ENCODE measurements at places on chromosomes 1 and 21.
A peak's percentile ranks its signal among the peaks of the same experiment; 100 is the strongest.

DNA sequence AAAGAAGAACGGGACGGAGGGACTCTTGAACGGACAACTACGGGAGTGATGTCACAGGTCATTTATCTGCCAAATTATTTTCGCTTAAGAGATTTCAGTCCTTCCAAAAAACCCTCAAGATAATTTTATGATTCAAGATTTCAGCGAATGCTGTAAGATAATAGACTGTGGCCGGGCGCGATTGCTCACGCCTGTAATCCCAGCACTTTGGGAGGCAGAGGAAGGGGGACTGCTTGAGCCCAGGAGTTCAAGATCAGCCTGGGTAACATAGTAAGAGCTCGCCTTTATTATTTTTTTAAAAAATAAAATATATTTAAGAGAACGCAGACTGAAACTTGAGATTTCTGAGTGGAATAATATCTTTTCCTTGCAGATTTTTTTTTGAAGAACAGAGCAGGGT, 609 bp downstream of the RWDD2B start:
- no peak for DNase-seq

GRCh38 chr1:213104604-213105003, 53.6 kb downstream of the RPS6KC1 start:
- no peak for DNase-seq

GRCh38 chr1:207844371-207844770, 66.6 kb downstream of the CD34 start:
- DNase-seq, result no peak

DNA sequence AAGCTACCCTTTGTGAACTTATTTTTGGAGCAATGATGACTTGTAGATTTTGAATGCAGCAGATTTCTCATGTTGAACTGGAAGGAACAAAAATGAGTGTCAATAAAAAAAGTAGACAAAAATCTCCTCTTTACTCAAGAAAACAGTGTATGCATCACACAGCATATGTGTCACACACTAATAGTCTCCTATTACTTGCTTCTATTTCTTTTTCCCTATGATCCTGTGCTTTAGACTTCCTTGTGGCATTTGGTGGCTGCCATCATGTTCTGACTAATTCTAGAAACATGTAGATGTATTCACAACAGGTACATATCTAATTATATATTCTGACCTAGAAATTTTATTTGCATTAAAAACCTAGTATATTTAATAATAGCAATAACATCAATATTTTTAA, 14.3 kb downstream of the RC3H1 start:
- no peak for DNase-seq

DNA sequence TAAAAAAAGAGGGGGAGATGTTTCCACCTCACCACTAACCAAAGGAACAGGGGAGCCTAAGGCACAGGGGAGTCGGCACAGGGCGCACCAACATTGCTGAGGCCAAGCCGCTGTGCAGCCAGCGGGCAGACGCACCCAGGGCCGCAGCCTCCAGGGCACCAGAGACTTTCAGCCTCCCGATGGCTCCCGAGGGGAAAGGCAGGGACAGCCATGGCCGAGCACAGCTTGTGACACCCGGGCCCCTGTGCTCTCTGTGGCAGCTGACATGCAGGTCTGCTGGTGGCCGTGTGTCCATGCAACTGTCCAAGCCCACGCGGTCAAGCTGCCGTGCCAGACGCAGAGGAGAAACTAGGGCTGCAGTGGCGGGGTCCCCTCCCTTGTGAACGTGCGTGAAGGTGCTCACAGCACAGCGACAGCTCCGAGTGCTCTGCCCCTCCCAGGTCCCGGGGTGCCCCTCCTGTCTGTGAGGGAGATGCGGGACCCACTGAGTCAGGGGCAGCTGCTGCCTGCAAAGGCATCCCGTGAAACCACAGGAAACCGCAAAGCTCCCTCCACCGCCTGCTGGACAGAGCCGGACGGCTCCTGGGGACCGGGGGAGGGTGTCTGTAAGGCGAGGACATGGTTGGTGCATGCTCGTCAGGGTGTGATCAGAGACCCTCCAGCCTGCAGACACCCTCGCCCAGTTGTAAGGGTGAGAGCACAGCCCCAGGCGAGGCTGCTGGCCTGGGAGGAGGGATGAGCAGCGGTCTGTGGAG, 2.5 kb downstream of the KRTAP10-11 start:
- DNase-seq, result no peak

DNA sequence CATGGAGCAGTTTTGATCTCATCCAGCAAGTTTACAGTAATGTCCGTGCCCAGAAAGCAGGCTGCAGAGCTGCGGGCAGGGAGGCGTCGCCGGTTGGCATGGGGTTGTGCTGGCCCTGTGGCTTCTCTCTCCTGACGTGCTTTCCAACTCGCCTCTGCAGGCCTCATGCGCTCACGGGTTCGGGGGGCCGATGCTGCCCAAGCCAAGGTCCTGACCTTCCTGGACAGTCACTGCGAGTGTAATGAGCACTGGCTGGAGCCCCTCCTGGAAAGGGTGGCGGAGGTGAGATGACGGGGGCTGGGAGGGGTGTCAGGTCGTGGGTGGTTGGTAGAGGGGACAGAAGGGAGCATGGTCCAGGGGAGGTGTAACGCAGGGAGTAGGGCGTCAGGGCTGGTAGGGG, 176.1 kb downstream of the GALNT2 start:
- no peak for DNase-seq

GRCh38 chr1:24954022-24954421, 23.9 kb upstream of the RUNX3 start:
- DNase-seq, result no peak

DNA sequence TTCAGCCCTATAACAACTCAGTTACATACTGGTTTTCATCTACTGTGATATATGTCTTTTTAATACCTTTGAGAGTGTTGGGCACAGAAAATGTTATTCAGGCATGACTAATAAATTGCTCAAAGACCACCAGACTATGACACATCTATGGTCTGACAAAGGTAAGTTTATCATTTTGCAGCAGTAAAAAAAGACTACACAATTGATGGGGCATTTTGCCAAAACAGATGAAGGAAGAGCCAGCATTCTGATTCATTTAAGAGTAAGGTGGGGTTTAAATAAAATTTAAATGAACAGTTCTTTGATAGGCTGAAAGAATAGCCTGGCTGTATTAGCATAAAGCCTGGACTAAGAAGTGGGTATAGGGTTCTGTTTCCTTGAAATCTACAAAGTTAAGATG, 8.8 kb upstream of the RNPC3 start:
- DNase-seq, result no peak

- DNase-seq, result no peak
Measured at GRCh38 chr1:211335522-211336157, 9.0 kb downstream of the TRAF5 start.

- DNase-seq, result no peak
Measured at GRCh38 chr1:36879613-36880012, 154.7 kb downstream of the GRIK3 start.

DNA sequence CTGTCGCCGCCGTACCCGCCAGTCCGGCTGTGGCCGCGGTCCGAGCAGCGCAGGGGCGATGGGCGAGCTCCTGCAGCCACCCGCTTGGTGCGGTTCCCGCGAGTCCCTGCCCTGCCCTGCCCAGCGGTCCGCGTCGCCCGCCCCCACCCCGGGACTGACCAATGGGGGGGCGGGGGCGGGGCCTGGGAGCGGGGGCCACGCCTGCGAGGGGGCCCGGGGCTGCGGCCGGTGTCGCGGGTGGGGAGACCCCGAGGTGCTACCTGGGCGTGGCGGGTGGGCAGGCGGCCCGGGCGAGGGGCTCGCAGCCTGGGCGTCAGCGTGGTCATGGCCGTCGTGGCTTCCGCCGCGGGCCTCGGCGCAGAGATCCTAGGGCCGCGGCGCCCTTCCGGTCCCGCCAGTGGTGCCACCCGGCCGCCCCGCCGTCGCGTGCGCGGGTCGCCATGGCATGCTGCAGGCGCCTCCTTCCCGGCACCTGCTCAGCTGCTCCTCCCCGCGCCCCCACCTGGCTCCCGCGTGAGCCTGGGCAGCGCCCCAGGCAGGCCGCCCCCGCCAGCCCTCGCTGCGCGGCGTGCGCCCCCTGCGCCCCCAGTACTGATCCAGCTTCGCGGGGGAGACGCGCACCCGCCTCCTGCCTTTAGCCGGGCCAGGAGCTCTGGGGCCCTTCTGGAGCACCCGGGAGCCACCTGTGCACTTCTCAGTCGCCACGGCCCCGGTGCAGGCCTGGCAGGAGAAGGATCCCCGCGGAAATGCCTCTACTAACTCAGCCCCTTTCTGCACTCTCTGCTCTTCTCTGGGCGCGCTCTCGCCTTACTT, at the start of gene BMP8B:
Gene BMP8B (minus strand): TSS at position 108 of the 813 bp plus-strand sequence. CDS start 380 bp downstream, outside the sequence.
- peak; percentile 54 for DNase-seq

- DNase-seq, result no peak
Measured at GRCh38 chr1:83596331-83596730, 402.6 kb downstream of the TTLL7 start.

GRCh38 chr1:231348442-231348841, 10.3 kb downstream of the SPRTN start:
- no peak for DNase-seq

Data from GM18507 (cell line).